ENCODE measurements at places on chromosomes 6 and 20. TPM values are rescaled to one million over a fixed set of nuclear protein-coding genes. Genes with fewer than 3 reads are reported as not detected.
A peak's percentile ranks its signal among the peaks of the same experiment; 100 is the strongest.

KIF25 gene
- 0.35 TPM for total RNA-seq

FHL5 gene
- 7.2 TPM for total RNA-seq

MRPS10 gene
- total RNA-seq = 57.0 TPM

SLC17A1 gene
- not detected for total RNA-seq

DNA sequence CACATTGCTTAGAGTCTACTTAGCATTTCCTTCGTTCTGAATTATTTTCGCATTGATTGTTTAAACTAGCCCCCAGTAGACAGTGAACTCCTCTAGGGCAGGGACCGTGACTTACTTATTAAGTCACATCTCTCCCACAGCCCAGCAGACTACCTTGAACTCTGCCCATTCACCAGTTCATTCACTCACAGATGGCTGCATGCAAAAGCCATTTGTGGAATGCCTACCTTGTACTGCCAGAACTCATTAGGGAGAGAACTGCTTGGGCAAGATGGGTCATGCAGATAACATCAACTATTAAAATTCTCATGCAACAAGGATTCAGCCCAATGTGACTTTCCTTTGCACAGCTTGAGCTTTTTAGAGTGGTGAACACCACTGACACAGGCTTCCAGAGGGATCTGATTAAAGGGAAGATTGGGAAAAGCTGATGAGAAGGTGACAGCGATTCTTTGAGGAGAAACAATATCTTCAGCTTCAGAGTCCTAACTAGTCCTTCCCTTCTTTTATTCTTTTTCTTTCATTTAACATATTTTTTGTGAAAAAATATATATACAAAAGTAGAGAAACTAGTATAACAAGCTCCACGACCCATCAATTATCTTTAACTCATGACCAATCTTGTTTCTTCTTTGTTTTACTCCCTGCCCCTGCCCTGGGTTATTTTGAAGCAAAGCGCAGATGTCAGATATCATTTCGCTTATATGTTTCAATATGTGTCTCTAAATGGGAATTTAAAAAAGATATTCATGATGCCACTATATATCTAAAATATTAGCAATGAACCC lies 273.9 kb downstream of the CDC5L start:
- DNase-seq = no peak

- DNase-seq = no peak
Observed at GRCh38 chr6:158660333-158660754, 10.5 kb downstream of the SYTL3 start.

DNA sequence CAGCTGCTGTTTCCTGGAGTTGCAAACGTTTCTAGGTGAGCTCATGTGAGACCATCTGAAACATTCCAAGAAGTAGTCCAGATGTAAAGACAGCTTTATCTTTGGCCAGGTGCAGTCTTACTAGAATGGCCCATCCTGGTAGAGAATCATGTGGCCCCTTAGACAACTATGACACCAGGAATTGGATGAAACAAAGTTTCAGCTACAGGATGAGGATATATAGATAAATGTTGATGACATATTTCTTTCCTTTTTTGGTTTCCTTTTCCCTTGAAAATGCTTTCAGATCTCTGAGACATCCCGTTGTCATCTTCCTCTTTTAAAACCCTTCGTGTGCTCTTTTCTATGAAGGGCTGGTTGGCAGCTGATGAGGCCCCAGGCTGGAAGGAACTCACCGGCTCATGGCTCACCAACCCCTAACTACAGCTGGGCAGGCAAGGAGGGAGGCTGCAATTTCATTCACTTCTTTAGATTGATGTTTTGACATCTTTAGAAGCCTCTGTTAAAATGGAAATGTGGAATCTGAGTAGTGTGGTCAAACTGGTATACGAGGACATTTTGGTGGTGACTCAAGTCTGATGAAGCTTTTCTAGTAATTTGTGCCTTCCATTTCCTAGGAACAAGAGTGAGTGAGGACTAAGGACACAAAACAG lies 167.9 kb upstream of the TNFAIP3 start:
- DNase-seq = peak; percentile 52

DNA sequence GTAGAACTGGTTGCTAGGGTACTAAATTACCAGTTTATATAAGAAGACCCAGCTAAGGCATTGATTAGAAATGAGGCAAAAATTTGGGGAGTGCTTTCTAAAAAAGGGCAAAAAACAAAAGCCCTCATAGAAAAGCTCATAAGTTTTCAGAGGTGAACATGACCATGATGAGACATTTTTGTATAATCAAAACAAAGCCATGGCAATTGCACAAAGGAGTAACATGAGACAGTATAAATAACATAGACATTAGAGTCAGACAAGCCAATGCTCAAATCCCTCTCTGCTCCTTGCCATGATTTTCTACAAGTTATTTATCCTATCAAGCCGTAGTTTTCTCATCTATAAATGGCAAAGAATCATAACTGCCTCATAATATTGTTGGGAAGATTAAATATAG lies 112.2 kb upstream of the ADTRP start:
- DNase-seq = no peak

GRCh38 chr6:47112317-47112716 lies 70.2 kb upstream of the ADGRF1 start:
- DNase-seq = no peak

- peak; percentile 35 for DNase-seq
Observed at GRCh38 chr6:168376811-168377483, 57.4 kb upstream of the DACT2 start.

- no peak for DNase-seq
Observed at GRCh38 chr20:25081065-25081729, 744 bp downstream of the VSX1 start.

DNA sequence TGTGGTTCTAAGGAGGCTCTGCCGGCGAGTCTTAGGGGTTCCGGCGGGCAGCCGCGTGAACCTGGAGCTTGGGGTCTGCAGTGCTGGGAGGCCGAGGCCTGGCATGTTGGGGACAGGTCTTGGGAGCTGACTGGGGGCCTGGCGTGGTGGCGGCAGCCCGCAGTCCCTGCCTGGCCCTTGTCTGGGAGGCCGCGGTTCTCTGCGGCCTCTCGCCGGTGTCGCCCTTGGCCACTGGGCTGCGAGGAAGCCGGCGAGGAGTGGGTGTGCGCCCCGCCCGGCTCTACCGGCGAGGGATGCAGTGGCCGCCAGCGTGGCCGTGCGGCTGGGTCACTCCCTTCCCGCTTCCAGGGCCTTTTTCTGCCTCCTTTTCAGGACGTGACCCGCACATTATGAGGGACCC lies 36.3 kb downstream of the IGF2R start:
- DNase-seq = no peak

- DNase-seq = no peak
Observed at GRCh38 chr6:63797721-63798120, 162.1 kb downstream of the PHF3 start.

- DNase-seq = no peak
Observed at GRCh38 chr6:156776470-156776839, 723 bp upstream of the ARID1B start.

GRCh38 chr20:32598606-32599005 lies 13.5 kb upstream of the NOL4L start:
- no peak for DNase-seq

- no peak for DNase-seq
Observed at GRCh38 chr6:1382883-1383728, 6.3 kb upstream of the FOXF2 start.

DNA sequence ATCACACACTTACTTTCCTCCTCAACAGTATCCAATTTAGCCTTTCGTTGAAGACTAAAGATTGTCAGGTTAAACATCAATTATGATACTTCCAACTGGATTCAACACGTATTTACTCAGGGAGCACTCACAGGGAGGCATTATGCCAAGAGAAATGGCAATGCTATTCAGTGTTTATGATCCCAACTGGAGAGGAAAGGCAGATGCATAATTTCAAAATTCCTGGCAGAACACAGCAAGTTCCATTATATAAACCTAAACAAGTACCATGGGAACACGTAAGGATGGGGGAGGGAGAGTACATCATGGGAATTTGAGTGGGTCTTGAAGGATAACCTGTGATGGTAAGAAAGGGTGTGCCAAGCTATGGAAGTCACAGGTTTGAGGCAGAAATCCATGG lies 112.7 kb downstream of the ISM1 start:
- no peak for DNase-seq

- no peak for DNase-seq
Observed at GRCh38 chr6:83518816-83519480, 6.6 kb downstream of the PRSS35 start.

GRCh38 chr6:12178521-12178920 lies 111.6 kb upstream of the EDN1 start:
- no peak for DNase-seq

DNA sequence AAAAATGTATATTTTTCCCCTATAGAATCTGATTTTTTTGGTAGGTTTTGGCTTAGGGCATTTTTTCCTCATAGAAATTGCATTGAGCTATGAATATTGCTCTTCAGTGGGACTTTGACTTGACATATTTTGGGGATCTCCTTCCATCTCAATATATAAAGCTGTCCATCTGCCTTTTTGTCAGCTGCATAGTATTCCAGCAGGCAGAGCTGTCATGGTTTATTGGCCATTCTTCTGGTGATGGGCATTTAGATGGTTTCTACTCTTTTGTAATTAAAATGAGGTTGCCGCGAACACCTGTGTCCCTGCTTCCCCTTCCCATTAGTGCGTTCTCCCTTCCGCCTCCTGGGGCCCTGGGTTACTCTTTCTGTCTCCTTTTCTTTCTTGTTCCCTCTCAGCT lies 80.0 kb upstream of the NNAT start:
- DNase-seq = no peak

All from Right ventricle myocardium superior (tissue), 1 donor.